ENCODE measurements at places on chromosomes 5 and 9. TPM values are rescaled to one million over a fixed set of nuclear protein-coding genes. Genes with fewer than 3 reads are reported as not detected.

DNA sequence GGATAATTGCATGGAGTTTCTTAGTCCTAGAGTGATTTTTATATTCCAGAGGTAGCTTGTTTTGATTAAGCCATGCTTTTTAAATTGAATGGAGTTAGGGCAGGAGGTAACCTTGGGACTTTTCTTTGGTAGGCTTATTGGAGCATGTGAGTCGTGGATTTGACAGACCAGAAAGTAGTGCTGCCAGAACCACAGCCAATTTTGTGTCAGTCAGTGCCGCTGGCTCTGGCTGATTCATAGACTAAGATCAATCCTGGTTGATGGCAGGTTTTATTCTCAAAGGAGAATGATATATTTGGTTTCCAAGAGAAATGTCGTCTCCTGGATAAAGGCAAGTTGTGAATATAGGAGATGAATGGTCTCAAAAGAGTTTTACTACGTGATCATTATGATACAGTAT, 20.3 kb downstream of the RAI14 start:
- no peak overlapping the region for H3K27ac ChIP-seq
- H3K36me3 ChIP-seq: no peaks in the 10 kb centered on the region
- no peaks in the 10 kb centered on the region for H3K27me3 ChIP-seq
- DNase-seq: no peak
- H3K4me3 ChIP-seq: no peak overlapping the region

The IFNK gene
- not detected for total RNA-seq

The GGTA1 gene
- 13.9 TPM for total RNA-seq

The C9 gene
- total RNA-seq: not detected

DNA sequence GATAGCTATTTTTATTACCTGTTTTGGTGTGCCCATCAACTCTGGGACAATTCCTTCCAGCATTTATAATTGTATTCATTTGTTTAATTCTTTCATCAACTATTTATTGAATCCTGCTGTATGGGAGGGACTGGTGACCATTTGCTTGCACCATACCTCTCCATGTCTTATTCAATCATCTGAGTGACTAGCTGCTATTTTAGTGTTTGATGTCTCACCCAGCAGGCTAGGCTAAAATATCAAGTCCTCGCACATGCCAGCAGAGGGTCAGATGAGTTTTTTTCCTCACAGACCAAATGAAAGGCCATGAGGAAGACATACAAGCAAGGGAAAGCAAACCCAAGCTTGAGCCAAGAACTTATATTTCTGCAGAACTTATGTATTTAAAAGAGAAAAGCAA, 63.9 kb downstream of the CETN3 start:
- no peaks in the 10 kb centered on the region for H3K36me3 ChIP-seq
- no peaks in the 10 kb centered on the region for H3K4me1 ChIP-seq
- H3K4me3 ChIP-seq: no peak overlapping the region
- H3K27me3 ChIP-seq: no peaks in the 10 kb centered on the region
